Astrocyte of the spinal cord (primary cell): ENCODE measurements at places on chromosomes 1 and 21.

DNA sequence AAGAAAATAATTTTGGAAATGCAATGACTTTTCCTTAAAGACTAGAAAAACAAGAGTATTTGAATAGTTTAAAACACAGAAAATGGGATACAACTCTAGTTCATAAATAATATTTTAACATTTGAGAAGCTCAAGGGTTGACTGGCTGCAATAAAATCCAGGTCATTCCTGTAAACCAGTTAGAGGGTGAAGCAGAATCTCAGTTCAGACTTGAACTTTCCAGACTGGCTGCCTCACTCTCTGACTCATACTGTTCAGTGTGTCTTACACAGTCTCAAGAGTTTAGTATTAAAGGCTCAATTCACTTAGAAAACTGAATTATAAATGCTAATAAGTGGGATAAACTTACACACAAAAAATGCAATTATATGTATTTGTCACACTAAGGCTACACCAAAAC is 89.9 kb downstream of the RAVER2 start:
- DNase-seq: peak; percentile 70

GRCh38 chr1:171988243-171988885 is 147.1 kb downstream of the DNM3 start:
- DNase-seq: no peak

- no peak for DNase-seq
These were observed 35.3 kb upstream of the DIRAS3 start for GRCh38 chr1:68085752-68086151.

GRCh38 chr1:96559181-96559580 is 162.4 kb upstream of the PTBP2 start:
- peak; percentile 45 for DNase-seq

GRCh38 chr1:34101151-34101550 is 63.9 kb downstream of the CSMD2 start:
- DNase-seq: peak; percentile 73

DNA sequence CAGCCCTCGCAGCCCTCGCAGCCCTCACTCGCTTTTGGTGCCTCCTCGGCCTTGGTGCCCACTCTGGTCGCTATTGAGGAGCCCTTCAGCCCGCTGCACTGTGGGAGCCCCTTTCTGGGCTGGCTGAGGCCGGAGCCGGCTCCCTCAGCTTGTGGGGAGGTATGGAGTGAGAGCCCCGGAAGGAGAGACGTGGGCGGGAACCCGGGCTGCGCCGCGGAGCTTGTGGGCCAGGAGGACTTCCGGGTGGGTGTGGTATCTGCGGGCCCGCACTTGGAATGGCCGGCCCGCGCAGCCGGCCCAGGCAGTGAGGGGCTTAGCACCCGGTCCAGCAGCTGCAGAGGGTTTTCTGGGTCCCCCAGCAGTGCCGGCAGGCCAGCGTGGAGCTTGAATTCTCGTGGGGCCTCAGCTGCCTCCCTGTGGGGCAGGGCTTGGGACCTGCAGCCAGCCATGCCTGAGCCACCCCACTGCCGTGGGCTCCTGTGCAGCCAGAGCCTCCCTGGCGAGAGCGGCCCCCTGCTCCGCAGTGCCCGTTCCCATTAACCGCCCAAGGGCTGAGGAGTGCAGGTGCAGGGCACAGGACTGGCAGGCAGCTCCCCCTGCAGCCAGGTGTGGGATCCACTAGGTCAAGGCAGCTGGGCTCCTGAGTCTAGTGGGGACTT is 9.9 kb upstream of the CFHR2 start:
- DNase-seq: no peak

DNA sequence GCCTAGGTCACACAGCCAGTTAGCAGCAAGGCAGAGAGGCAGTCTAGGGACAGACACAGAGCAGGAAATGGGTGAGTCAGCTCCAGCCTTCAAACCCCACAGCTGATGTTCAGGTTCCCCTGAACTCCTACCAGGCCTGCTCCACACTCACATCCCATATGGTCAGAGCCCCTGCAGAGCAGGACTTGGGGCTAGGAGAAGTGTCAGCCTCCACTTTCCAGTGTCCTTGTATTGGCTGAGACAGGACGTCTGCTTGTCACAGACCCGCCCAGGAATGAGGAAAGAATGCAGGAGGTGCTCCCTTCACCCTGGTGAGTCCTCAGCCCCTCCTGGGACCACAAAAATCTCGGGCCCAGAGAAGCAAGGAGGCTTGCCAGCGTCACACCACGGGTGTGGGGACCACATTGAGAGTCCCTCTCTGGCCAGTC is 92.5 kb downstream of the LACTBL1 start:
- DNase-seq: peak; percentile 74

DNA sequence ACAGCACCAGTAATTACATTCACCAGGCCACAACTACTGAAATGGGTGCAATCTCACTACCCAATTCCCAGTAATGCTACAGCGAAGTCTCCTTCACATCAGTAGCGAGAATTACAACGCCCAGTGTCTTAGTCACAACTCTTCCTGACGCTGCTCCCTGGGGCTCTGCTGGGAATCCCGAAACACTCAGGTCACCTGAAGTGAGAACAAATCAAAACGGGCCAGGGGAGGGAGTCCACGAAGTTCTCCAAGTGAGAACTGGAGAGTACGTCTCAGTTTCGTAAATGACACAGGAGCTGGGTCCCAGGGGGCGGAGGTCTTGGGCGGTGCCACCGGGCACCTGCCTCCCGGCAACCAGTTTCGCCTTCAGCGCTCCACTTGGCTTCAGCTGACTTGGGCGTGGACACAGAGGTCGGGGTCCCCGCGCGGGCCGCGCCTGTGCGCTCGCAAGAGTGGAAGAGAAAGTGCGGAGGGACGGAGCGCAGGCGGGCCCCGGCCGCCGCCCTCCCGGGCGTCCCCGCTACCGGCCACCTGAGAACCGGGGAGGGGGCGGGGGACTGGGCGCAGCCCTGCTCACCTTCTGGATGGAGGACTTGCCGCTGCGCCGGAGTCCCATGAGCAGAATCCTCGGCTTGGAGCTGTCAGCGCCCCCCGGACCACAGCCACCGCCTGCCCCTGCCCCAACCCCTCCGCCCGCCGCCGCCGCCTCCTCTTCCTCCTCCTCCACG is 575 bp downstream of the RRAGC start:
- peak; percentile 57 for DNase-seq

DNA sequence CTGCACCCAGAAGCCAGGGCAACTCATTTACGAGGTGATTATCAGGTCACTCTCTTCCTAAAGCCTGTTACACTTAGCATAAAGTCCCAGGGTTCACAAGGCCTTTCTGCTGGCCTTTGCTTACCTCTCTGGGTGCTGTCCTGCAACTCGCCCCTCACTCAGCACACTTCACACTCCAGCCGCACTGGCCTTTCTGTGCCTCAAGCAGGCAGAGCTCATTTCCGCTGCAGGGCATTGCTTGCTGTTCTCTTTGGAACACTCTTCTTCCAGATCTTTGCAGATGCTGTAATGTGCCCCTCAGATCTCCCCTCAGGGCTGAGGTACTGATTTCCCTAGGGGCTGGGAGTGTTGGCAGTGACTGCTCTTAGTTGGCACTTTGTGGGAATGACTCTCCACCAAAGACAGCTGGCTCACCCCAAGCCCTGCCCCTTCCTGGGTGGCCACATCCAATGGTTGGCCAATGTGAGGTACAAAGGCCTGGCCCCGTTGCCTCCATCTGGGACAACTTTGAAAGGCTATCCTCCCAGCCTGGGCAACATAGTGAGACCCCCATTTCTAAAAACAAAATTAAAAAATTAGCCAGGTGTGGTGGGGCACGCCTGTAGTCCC is 50.8 kb upstream of the SSBP3 start:
- no peak for DNase-seq

DNA sequence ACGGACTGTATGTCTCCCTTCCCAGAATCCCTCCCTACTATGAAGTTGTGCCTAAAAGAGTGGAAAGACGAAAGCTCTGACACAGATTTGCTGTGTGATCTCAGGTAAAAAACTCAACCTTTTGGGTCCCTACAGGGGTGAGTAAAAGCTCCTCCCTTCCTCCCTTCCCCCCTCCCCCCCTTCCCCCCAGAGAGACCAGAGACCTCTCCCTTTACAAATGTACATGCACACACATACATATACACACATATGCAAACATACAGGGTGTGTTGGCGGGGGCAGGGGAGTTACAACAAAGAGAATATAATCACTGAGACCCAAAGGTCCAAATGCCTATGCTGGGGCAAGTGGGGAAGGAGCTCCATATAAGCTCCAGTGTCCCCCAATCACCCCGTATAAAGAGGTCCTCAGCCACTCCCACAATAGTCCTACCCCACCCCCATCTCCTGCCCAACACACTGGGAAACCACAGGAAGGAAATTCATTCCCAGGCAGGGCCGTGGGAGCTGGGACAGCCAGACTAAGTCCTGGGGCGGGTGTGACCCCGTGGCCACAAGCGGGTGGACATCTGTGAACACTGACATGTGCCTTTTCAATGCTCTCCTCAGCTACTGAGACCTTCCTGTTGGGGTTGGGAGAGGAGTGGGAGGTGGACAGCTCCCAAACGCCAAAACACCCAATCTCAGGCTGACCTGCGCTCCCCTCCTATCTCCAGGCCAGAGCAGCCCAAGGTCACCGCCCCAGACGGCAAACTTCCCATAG is 2.0 kb downstream of the MEF2D start:
- peak; percentile 61 for DNase-seq

DNA sequence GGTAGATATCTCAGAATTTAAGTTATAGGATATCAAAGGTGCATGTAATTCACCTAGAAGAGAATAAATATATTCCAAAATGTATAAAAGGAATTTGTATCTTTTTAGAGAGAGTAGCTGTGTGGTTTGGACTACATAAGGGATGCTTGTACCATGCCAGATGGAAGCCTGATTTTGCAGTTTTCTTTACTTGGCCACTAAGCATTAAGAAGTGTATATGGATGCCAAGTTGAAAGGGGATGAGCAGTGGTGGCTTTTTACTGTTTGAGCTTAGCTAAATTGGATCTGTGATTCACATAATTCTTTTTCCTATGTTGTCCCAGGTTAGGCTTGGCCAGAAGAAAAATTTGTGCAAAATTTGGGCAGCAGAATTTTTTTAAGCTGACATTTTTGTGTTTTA is 43.5 kb upstream of the TTLL7 start:
- no peak for DNase-seq

DNA sequence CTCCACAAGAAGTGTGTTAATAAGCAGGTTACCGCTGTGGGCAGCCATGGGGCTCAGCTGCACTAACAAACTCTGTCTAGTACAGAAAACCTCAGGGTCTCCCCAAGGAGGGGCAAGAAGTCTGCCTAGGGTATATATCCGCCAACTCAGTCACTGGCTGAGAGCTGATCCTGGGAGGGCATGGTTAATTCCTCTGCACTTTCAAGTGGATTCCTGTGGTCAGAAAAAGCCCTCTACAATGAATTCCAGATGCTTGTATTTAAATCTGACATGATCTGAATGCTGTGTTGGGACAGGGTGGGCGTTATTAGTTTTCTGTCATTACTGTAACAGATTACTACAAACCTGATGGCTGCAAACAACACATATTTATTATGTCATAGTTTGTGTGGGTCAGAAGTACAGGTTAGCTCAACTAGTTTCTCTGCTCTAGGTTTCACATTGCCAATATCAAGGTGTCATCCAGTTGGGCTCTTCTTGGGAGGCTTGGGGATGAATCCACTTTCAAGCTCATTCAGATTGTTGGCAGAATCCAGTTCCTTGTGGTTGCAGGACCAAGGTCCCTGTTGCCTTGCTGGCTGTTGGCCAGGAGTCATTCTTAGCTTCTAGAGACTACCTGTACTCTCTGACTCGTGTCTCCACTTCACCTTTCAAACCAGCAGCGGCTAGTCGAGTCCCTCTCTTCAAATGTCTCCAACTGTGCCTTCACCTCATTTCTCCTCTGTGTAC is 8.0 kb upstream of the SELE start:
- peak; percentile 75 for DNase-seq

DNA sequence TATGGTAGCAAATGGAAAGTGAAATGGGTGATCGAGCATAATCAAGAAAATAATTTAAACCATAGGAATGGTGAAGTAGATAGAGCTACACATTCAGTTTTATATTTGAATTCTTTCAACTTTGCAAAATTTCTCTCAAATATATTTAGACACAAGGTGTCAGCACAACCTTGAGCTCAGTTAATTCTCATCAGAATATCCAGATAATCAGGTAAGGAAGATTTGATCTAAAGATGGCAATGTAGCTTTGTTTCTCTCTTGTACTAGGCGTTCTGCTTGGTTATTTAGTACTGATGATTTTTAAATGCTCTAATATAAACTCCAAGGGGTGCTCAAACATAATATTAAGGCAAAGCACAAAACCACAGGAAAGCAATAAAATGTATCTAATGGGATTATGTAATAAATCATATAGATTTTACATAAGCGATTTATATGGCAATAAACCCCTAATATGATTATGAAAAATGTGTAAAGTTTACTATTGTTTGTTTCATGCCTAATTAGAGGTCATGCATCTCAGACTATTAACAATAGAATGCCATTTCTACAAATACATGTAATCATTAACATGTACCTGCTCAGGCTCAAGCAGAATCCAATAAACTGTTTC is 32.4 kb upstream of the SERTAD4 start:
- no peak for DNase-seq

DNA sequence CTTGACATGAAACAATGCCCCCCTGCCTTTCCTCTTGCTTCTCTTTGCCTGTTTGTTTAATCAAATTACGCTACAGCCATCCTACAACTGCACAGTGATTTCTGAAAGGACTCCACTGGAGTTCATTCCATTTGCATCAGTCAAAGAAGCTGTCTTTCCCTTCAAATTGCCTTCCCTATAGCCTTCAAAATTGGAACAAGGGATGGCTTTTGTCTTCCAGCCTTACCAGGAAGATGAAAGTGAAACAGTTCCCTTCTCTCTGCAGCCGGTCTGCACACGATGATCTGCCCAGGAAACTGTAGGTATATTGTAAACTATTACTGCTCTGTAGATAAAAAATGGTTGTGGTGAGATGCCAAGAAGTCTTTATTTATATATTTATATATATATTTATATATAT is 65.6 kb upstream of the ETS2 start:
- DNase-seq: peak; percentile 27

GRCh38 chr1:233386336-233386735 is 58.8 kb downstream of the MAP3K21 start:
- DNase-seq: peak; percentile 10

GRCh38 chr1:65255035-65255655 is 54.2 kb upstream of the DNAJC6 start:
- peak; percentile 21 for DNase-seq

DNA sequence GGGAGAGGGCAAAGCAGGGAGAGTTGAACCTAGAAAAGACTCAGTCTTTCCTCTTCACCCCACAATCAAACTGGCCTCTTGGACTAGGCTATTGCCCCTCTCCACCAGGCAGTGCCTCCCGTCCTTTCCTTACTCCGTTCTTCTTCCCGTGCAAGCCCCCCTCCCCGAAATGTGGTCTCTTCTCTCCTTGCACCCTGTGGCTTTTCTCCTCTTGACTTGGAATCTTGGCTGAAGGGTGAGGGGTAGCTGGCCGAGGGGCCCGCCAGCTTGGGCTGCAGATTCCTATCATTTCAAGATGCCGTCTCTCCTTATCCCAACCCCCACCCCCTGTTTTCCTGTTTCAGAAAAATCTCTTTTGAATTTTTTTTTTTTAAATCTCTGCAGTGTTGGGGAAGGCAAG is 1.6 kb downstream of the WNT2B start:
- no peak for DNase-seq
